ENCODE measurements at places on chromosomes 2 and 18. TPM values are rescaled to one million over a fixed set of nuclear protein-coding genes. Genes with fewer than 3 reads are reported as not detected.

ABCG5 gene
- not detected for total RNA-seq

IL1RL1 gene
- 1.2 TPM for total RNA-seq

C2orf68 gene
- 40.5 TPM for total RNA-seq

RBKS gene
- total RNA-seq: 5.5 TPM

- no peak overlapping the region for H3K27ac ChIP-seq
- H3K36me3 ChIP-seq: no peaks in the 10 kb centered on the region
- no peak overlapping the region for H3K4me3 ChIP-seq
Measured at GRCh38 chr2:221343524-221343923, 228.6 kb downstream of the EPHA4 start.

DNA sequence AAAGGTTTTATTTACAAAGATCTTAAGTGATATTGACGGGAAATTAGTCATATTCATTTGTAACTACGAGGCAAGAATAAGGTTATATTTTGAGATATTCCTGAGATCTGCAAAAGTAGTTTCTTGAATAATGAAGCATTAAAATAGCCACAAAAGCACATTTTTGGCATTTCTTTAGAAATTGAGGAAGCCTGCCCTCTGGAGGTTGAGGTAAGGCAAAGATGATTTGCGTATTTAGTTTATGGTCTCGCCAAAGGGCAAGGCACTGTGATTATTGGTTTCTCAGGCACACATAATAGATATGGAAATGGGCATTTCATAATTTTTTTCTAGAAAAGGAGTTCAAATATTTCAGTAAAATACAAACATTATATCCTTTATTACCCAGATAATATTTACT is 143.7 kb upstream of the RPRM start:
- H3K27me3 ChIP-seq: no peaks in the 10 kb centered on the region
- DNase-seq: no peak

DNA sequence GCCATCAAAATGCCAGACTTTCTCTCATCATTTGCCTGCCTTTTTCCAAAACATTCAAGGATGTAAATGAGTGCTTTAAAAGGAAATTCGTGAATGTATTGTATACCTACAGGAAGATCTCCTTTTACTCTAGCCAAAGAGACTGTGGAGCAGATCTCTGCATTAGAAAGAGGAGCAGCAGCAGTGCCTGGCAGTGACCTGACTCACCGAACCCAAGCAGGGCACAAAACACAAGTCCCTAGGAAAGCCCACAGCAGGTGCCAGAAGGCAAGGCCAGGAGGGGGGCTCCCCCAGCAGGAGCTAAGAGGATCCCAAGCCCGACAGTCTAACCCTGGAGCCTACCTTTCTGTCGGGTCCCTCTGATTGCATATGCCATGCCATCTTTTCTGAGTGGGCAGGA is 47.9 kb downstream of the L3MBTL4 start:
- no peak for DNase-seq
- no peak overlapping the region for H3K4me3 ChIP-seq
- no peak overlapping the region for H3K27ac ChIP-seq
- peaks cover 5% of the 10 kb centered on the region for H3K4me1 ChIP-seq

- H3K36me3 ChIP-seq: no peaks in the 10 kb centered on the region
- no peak for DNase-seq
- no peaks in the 10 kb centered on the region for H3K4me1 ChIP-seq
- no peaks in the 10 kb centered on the region for H3K27me3 ChIP-seq
Measured at GRCh38 chr18:54812885-54813284, 15.4 kb upstream of the RAB27B start.

DNA sequence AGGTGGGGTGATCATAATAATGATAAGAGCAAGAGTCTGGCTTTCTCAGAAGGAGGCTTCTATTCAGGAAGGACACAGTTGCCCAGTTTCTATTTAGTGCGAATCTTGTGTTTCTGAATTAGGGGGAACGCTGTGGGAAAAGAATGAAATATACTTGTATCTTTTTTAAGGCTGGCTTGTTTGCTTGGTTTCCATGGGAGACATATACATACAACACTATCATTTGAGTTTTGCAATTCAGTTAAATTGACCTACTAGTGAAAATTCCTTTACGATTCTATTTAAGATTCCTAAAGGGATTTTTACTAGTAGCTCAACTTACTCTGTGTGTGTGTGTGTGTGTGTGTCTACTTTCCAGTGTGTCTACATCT is 24.7 kb upstream of the ANKRD62 start:
- no peaks in the 10 kb centered on the region for H3K27me3 ChIP-seq
- no peaks in the 10 kb centered on the region for H3K4me1 ChIP-seq
- no peaks in the 10 kb centered on the region for H3K36me3 ChIP-seq
- H3K4me3 ChIP-seq: no peak overlapping the region

DNA sequence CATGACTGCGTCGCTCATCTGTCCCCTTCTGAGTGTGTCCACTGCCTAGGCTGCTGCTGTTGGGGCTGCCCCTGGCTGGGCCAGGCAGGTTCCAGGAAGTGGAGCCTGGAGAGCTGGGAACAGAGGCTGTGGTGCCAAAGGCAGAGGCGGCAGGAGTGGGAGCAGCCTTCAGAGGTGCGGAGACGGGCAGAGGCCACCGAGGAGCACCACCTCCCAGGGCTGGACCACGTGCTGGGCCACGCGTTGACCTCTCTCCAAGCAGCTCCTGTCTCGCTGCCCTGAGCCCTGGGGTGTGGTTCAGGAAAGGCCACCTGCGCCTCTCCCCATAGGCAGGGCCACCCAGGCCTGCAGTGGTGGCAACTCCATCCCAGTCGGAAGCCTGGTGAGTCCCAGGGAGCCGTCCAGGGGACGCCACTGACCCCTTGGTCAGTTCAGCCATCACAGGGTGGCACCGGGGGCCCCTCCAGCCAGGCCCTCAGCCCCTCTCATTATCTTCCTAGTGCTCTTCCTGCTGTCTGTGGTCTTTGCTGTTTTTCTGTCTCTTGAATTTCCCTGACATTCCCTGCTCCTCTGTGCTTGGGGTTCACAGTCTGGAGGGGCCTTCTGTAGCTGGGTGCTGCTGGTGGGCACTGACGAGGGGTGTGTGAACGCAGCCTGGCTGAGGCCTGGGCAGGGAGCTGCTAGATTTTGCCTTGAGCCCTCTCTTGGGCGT is 122.8 kb upstream of the HS6ST1 start:
- H3K4me1 ChIP-seq: peaks cover 4% of the 10 kb centered on the region
- H3K27me3 ChIP-seq: no peaks in the 10 kb centered on the region
- no peaks in the 10 kb centered on the region for H3K36me3 ChIP-seq
- H3K4me3 ChIP-seq: no peak overlapping the region
- peak; percentile 15 for DNase-seq
- H3K27ac ChIP-seq: no peak overlapping the region

GRCh38 chr2:63506320-63506719 is 82.0 kb downstream of the WDPCP start:
- H3K4me1 ChIP-seq: no peaks in the 10 kb centered on the region
- H3K27me3 ChIP-seq: no peaks in the 10 kb centered on the region
- H3K4me3 ChIP-seq: no peak overlapping the region
- DNase-seq: no peak

DNA sequence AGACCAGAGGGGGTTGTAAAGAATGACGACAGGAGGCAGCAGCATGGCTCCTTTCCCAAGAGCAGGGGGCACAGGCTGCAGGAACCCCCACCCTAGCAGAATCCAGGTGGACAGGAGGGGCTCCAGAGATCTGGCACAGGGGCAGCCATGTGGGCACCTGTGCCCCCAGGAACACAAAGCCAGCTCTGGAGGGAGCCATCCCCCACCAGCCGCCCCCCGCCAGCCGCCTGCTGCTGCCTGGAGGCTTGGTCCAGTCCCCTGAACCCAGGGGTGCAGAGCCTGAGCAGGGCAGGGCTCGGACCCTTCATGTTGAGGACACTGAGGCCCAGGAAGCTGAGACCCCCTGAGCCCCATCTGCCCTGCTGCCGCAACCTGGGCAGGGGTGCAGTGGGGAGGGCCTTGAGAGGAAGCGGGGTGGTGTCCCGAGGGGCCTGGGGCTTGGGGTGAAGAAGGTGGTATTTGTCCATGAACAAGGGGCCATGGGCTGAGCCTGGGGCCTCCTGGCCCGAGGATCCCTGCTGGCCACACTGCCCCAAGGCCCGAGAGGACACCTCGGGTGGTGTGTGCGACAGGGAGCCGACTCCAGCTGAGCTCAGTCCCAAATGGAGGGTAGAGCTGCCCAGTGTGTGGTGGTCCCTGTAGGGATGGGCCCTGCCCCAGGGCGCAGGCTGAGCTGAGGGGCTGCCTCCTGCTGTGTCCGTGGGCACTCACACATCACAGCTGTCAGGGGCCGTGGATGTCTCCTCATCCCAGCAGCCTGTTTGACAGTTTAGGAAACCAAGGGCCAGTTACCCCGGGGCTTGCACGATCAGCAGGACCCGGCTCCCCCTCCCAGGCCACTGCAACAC is 39.8 kb upstream of the SNED1 start:
- no peak for DNase-seq
- no peaks in the 10 kb centered on the region for H3K36me3 ChIP-seq
- H3K27ac ChIP-seq: no peak overlapping the region
- no peaks in the 10 kb centered on the region for H3K27me3 ChIP-seq
- no peaks in the 10 kb centered on the region for H3K4me1 ChIP-seq

DNA sequence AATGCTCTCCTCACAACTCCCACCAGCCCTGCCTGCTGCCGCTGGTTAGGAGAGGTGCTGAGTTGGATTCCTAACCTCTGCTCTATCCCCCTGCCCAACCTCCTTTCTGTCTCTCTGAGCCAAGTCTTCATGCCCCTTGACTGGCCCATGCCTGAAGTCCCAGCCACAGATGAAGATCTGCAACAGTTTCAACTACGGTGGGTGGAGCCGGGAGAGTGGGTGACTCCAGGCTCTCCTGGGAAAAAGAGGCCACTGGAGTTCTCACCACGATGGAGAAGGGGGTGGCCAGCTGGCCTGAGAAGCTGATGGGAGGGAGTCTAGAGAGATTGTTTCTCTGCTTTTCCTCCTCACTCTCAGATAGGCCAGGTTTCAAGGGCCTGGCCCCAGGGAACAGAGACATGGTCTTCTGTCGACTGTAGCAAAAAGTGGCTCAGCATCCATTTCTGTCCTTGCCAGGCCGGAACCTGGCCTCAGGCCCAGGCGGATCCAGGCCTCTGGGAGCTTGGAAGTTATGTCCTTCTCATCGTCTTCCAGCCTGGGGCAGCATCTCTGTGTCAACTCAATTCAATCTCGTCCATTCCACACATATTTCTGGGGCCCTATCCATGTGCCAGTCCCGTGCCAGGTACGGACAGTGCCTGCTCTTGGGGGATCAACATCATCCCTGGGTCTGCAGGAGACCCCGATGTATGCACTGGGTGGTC is 75.3 kb downstream of the INHBB start:
- no peak for DNase-seq
- no peaks in the 10 kb centered on the region for H3K27me3 ChIP-seq
- no peaks in the 10 kb centered on the region for H3K4me1 ChIP-seq
- H3K4me3 ChIP-seq: no peak overlapping the region
- H3K27ac ChIP-seq: no peak overlapping the region

GRCh38 chr2:96485751-96486651 is 19.2 kb downstream of the NEURL3 start:
- peak; percentile 72 for DNase-seq
- peak overlapping the region; percentile 86 for H3K27ac ChIP-seq
- no peaks in the 10 kb centered on the region for H3K36me3 ChIP-seq
- H3K4me1 ChIP-seq: peaks cover 4% of the 10 kb centered on the region

GRCh38 chr2:1363367-1363766 is 49.9 kb upstream of the TPO start:
- no peak overlapping the region for H3K27ac ChIP-seq
- no peaks in the 10 kb centered on the region for H3K36me3 ChIP-seq
- H3K4me1 ChIP-seq: no peaks in the 10 kb centered on the region
- no peak for DNase-seq
- H3K4me3 ChIP-seq: no peak overlapping the region

DNA sequence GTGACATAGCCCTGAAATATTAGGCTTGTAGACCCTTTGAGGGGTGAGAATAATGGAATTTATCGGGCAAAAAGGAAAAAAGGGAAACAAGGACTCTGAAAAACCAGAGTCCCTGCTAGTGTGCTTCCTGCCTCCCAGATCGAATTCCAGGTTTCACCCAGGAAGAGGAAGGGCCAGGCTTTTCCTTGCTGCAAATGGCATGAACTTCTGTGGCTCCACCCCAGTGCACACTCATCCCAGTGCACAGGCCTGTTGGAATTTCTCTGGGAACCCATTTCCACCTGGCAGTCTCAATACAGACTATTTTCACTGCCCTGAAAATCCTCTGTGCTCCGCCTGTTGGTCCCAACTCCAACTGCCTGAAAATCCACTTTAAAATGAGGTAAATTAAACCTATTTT is 29.9 kb downstream of the C18orf54 start:
- H3K4me3 ChIP-seq: no peak overlapping the region
- H3K36me3 ChIP-seq: no peaks in the 10 kb centered on the region
- no peaks in the 10 kb centered on the region for H3K4me1 ChIP-seq
- H3K27ac ChIP-seq: no peak overlapping the region
- no peaks in the 10 kb centered on the region for H3K27me3 ChIP-seq

- H3K4me3 ChIP-seq: no peak overlapping the region
- no peak for DNase-seq
- no peaks in the 10 kb centered on the region for H3K36me3 ChIP-seq
- H3K27ac ChIP-seq: no peak overlapping the region
- H3K27me3 ChIP-seq: no peaks in the 10 kb centered on the region
Measured at GRCh38 chr18:36620788-36621187, 208.0 kb downstream of the TPGS2 start.
